Large intestine (tissue), 12 donors: ENCODE measurements at places on chromosomes 12 and 14.

DNA sequence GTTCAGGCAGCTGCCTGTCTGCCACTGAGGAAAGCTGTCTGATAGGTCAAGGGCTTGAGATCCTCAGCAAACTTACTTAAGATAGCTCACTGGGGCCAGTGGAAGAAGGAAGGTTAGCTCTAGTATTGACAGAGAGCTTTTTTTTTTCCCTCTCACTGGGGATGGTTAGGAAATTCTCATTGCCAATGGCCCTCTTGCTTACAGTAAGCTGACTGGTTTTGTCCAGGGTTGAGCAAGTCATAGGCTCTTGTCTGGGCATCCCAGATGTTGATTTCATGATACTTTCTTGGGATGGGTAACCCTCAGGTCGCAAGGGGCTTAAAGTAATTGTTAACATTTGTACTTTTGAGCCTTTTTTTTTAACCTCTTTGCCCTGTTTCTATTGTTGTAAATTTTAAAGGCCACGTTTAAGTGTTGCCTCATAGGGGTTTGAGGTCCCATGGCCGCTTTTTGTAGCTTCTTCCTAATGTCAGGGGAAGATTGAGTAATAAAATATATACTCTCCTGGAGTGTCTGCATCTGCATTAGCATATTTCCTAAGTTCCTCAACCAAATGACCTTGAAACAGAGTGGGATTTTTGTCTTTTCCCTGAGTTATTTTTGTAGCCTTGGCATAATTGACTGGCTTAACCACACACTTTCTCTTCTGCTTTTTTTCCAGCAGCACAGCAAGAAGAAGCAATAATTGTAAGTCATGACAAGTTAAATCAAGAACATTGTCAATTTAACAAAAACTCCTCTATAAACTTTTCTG, 716.0 kb downstream of the LRFN5 start:
- DNase-seq = no peak

- no peak for DNase-seq
Measured at GRCh38 chr12:41162461-41162860, 25.7 kb upstream of the PDZRN4 start.

DNA sequence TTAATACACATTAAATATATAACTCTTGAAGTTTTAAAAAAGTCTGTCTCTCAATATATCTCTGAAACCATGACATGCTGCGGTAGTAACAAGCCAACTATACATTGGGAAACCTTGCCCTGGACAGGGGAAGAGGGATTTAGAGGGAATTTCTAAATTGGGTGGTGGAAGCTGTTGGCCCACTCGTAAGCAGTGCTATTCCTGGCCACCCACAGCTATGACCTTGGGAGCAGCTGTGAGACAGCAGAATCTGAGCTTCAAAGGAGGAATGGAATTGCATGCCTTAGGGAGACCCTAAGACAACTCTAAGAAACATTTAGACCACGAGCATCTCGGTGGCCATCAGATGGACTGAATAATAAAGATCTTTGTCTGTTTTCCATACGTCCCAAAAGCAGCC, 15.8 kb upstream of the GCH1 start:
- DNase-seq = no peak

- no peak for DNase-seq
Measured at GRCh38 chr14:76203086-76204001, 51.6 kb downstream of the GPATCH2L start.

DNA sequence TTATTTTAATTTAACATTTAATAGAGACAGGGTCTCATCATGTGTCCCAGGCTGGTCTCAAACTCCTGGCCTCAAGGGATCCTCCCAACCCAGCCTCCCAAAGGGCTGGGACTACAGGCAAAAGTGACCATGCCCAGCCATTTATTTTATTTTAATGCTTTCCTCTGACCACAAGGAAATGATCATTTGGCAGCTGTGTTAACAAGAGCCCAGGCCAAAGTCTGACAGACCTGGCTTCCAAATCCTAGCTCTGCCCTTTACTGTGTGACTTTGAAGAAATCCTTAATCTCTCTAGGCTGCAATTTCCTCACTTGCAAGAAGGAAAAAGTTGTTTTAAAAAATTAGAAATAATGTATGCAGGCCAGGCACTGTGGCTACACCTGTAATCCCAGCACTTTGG, 16.7 kb upstream of the GCH1 start:
- no peak for DNase-seq

DNA sequence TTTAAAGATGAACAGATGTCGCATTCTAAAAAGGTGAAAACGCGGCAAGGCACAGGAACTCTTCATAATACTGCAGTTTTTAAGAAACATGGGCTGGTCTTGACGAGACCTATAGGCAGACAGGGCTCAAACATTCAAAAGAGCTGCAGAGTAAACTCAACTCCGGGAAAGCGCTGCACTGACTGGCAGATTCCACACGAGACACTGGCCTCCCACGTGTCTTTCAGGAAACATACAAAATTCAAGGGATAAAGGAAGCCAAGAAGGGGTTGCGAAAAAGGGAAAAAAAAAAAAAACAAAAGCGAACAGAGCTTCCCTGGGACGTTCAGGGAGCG, 614 bp upstream of the ARF6 start:
- DNase-seq = peak; percentile 72

DNA sequence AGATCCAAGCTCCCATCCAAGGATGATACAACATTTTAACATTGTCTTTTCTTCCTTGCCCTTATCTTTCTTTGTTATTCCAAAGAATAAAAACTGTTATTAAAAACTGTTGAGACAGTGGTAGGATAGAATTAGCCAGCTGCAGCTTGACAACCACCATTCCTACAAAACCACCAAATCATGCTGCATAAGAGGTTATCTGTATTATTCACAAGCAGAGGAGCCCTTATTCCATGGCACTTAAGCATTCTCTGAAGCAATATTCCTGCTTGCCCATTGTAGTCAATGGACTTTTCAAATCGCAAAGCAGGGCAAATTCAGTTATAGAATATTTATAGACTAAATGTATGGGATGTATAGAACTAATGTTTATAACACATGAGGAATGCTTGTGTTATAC, 3.4 kb downstream of the ABCD2 start:
- DNase-seq = no peak

DNA sequence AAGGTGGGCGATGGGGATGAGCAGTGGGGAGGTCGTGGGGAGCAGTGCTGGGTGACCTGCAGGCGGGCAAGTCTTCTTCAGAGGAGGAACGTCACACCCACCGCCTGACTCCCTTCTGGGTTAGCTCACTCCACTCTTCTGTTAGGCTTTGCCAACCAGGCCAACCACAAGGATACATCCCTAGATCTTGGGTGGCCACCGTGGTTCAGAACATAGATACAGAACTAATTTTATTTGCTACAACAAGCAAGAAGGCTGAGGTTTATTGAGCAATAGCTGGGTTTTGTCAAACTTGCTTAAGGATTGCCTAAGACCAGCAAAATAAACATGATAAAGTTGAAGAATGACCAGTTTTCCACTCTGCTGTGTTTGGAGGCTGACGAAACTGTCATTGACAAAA, 109.4 kb downstream of the DACT1 start:
- DNase-seq = no peak

- no peak for DNase-seq
Measured at GRCh38 chr12:22743700-22744099, 118.7 kb downstream of the ETNK1 start.

DNA sequence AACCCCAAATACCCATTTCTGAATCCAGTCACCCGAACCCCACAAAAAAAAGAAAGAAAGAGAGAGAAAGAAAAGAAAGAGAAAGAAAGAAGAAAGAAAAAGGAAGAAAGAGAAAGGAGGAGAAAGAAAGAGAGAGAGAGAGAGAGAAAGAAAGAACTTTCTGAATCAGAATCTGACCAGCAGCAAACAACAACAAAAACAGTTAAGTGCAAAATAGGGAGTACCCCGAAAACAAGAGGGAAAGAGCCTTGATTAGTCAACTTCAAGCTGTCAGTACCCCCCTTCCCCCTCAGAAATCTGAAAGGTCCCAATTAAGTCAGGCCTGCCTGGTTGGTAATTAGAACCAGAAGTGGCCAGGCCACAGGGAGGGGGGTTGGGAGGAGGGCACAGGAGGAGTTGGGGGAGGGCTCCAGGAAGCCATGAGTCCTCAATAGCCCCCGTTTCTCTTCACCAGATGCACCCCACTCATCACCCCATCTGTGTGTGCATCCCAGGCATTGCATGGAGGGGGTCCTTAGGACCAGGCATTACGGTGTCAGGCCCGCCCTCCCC, 9.8 kb downstream of the RARG start:
- DNase-seq = no peak

DNA sequence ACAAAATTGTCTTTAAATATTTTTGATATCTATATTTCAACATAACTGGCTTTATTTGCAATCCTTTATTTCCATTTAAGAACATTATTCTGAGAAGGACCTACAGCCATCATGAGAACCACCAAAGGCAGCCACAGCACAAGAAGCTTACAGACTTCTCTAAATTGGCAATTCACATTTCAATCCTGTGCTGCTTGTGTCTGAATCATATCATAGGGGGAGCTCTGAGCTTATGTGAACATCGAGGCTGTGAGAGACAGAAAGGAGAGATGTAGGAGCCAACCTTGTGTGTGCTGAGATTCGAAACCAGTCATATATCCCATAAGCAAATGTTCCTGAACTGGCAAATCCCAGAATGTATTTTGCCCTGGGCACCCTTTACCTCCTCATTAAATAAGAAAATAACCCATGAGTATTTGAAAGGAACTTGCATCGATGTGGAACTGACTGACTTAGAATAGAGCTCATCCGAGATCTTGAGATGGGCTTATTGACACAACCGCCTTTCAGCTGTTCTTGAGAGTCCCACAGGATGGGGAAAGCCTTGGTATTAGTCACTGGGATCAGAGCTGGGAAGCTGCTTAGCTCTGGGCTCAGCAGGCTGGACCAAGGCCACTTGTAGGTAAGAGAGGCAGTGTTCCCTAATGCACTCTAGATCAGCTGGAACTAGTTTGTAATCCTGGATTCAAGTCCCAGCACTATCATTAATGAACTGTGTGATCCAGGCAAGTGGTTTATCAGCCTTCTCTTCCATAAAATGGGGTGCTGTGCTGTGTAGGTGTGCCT, 329.8 kb downstream of the CACNA1C start:
- DNase-seq = no peak

- DNase-seq = no peak
Measured at GRCh38 chr12:111304642-111305071, 64.2 kb downstream of the PHETA1 start.

DNA sequence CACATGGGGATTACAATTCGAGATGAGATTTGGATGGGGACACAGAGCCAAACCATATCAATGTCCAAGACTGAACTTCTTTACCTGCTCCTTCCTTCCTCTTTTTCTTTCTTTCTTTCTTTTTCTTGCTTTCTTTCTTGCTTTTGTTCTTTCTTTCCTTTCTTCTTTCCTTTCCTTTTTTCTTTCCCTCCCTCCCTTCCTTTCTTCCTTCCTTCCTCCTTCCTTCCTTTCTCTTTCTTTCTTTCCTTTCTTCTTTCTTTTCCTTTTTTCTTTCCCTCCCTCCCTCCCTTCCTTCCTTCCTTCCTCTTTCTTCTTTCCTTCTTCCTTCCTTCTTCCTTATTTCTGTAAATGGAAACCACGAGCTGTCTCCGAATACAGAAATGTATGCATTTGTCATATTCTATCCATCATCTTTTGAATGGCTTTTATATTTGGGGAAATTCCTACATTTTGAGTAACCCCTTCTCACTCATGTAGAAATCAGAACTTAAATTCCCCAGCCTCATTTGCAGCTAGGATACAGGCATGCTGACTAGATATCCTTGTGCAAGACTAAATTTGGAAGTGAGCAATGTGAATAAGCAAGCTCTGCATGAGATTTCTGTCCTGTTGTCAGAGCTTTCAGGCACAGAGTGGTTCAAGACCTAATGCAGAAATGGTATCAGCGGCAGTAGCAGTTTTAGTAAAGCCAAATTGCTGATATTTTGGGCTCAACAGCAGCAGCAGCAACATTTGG, 11.5 kb downstream of the GPR33 start:
- no peak for DNase-seq

GRCh38 chr12:60094436-60094835, 498.6 kb downstream of the SLC16A7 start:
- no peak for DNase-seq

GRCh38 chr12:102234599-102234998, 37.0 kb upstream of the PMCH start:
- DNase-seq = no peak

DNA sequence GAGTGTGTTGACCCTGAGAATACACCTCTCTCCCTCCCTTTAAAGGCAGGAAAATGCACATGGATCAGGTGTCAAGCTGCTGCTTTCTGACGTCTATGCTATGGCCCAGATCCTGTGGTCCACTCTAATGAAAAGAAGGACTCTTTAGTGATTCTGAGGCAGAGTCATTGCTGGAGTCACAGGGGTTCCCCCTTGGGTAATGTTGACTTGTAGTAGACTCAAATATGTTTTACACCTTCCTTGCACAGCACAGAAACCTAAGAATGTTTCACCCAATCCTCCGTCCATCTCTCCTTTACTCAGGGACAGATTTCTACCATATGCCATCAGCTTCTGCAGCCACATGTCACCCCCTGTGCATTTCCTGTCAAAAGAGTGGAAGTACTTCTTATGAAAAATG, 525.4 kb downstream of the TMEM121 start:
- no peak for DNase-seq

DNA sequence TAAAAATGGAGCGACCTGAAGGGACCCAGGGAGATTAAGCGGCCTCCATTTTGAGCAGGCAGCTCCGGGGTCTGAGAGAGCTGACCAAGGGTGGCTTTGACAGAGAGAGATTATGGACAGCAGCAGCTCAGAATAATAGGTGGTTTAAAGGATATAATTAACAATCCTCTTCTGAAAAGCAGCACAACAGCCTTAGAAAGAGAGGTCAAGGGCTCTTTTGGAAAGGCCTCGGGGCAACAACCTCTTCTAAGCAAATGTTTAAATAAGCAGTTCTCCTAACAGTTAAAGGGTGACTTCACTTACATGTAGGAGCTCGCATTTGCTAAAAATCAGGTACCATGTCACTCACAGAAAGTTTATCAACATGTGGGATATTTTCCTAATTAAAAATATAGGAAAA, 87.2 kb upstream of the FRMD6 start:
- DNase-seq = no peak

DNA sequence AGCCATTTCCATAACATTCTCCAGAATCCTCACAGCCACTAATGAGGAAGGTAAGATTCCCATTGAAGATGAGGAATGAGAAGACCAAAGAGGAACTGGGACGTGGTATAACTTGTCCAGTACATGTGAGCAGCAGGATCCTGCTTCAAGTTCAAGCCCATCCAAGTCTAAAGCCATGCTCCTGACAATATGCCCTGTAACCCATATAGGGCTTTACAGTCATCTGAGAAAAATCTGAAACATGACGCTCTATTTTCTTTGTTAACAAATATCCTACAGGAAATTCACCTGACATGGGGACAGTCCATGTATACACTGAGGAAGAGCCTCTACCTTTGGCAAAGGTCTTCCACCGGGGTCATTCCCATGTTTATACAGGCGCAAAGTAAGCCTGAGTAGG, 3.1 kb upstream of the ACTR6 start:
- DNase-seq = no peak

GRCh38 chr12:20510811-20511210, 142.5 kb downstream of the PDE3A start:
- no peak for DNase-seq

- peak; percentile 31 for DNase-seq
Measured at GRCh38 chr12:87439990-87440827, 589.0 kb downstream of the C12orf50 start.

GRCh38 chr14:104137297-104138097, 890 bp upstream of the KIF26A start:
- DNase-seq = no peak

GRCh38 chr12:81222846-81223592, 145.1 kb downstream of the ACSS3 start:
- no peak for DNase-seq
